ENCODE measurements at places on chromosomes 16 and 17.

DNA sequence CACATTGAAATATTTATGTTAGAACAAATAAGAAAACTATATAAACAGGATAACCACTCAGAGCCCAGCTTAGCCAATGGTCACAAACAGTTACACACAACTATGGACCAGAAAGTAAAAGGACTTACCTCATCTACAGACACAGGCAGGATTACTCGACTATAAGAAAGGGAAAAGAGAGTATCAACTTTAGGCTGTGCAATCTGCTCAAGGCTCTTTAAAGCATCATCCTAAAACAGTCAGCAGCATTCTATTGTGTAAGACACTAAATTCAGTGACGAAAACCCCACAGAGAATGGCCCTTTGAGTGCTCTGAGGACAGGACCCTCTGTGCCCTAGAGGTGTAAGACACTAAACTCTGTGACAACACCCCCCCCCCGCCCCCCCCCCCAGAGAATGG, 4.2 kb downstream of the PITPNA start:
- DNase-seq: no peak

DNA sequence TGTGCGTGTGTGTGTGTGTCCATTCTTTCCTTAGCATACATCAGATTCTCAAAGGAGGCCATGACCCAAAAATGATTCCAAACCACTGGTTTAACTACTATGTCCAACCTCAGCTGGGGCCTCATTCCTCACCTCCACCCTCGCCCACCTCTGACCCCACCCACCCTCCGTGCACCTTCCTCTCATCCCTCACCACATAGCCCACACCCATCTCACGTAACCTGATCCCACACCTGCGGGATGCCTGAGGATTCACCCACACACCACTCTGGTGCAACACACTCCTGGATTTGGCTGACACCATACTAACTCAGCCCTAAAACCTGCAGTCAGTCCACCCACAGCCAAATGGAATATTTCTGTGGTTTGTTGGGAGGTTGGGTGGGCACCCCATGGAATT, 3.3 kb upstream of the CSNK2A2 start:
- no peak for DNase-seq

- DNase-seq: no peak
Measured at GRCh38 chr16:52254746-52255145, 292.2 kb downstream of the TOX3 start.

DNA sequence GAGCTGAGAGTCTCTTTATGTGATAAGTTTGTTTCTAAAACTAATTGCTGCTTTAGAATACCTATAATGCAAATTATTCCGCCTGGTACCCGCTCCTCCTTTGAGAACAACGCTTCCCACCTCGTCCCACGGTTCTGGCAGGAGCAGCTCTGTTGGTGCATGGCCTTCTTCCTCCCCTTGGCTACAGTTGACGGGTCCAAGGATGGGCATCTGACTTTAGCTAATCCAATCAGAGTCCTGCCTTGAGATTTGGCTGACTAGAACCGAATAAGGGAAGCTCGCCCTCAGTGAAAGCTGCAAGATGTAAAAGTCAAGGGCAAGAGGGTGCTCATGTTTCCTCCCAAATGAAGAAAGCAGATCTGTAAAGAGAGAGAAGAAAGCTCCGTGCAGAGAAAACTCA, 481.3 kb downstream of the SLC39A11 start:
- DNase-seq: no peak

GRCh38 chr17:55198690-55199370, 65.9 kb upstream of the HLF start:
- no peak for DNase-seq

GRCh38 chr17:27379888-27380533, 76.2 kb upstream of the KSR1 start:
- peak; percentile 70 for DNase-seq

DNA sequence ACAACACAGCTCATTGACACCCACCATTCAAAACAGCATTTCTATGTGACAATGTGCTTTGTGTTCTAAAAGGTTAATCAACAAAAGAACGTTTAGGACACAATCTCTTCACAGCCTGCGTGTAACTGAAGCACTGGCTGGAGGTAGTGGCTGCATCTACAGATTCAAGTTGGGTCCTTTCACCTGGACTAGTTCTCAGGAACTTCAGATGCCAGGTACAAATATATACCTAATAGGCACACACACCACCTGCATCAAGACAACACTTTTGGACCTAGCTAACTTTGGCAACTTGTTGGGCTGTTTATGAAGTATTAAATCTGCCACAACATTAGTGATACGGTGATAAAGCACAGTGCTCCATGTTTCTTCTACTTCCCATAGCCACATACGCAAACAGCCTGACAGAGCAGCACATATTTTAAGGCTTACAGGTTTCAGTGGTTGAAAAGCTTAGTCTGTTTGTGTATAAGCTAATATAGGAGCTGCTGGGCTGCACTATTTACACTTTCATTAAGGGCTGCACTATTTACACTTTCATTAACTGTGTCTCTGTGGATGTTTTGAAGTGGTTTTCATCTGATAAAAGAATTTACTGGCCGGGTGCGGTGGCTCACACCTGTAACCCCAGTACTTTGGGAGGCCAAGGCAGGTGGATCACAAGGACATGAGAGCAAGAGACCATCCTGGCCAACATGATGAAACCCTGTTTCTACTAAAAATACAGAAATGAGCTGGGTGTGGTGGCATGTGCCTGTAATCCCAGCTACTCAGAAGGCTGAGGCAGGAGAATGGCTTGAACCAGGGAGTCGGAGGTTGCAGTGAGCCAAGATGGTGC, 132.6 kb downstream of the PARN start:
- DNase-seq: no peak

GRCh38 chr17:2855063-2855600, 58.9 kb downstream of the RAP1GAP2 start:
- DNase-seq: no peak

- no peak for DNase-seq
Measured at GRCh38 chr17:81317961-81318605, 23.0 kb upstream of the SLC38A10 start.

DNA sequence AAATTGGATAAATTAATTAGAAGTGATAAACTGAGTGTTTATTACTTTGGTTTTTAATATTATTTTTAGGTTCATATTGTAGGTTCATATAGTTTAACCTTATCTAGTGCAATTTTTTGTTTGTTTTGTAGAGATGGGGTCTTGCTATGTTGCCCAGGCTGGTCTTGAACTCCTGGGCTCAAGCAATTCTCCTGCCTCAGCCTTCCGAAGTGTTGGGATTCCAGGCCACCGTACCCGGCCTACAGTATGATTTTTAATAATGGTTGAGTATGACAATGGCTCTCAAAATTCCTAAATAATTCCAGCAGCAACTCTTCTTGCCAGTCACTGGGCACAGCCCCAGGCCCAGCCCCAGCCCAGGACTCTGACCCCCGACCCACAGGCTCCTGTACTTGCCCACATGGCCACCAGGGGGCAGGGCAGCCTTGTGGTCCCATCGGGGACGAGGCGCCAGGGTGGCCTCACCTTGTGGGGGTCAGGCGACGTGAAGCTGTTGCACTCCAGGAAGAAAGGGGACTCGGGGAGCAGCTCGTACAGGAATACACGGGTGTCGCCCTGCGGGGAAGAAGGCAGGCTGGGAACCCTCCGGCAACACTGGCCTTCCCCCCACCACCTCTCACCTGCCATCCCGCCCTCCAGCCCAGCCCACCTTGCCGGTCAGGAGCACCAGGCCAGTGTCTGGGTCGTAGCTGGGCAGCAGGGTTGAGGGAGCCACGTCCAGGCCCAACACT, 7.9 kb upstream of the PAM16 start:
- peak; percentile 90 for DNase-seq

GRCh38 chr17:19978805-19979211, 1.2 kb upstream of the AKAP10 start:
- DNase-seq: no peak

DNA sequence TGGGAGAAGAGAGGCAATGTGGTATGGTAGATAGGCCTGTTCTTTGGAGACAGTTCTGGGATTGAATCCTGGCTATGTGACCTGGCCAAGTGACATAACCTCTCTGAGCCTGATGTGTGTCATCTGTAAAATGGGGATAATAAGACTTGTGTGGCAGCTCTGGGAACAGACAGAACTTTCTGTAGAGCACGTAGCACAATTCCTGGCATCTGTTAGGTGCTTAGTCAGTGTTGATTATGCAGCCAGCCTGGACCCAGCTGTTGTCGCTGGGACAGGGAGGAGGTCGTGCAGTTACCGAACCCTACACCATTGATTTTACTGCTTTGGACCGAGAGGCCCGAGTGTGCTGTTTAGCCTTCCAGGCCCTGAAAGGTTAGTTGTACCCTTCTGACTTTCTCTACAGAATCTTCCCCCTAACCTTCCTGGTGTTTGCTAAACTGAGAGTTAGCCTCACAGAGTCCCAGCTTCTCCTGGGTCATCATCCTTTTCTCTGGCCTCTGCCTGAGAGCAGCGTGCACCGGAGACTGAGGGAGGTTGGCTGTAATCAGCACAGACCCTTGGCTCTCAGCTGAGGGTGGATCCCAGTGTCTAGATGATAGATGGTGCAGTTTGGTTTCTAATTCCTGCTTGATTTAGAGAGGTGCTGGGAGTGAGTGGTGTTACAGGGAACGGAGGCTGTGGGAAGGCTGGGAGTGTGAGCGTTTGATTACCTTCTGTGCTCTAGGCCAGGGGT, 31.9 kb downstream of the MSI2 start:
- no peak for DNase-seq

DNA sequence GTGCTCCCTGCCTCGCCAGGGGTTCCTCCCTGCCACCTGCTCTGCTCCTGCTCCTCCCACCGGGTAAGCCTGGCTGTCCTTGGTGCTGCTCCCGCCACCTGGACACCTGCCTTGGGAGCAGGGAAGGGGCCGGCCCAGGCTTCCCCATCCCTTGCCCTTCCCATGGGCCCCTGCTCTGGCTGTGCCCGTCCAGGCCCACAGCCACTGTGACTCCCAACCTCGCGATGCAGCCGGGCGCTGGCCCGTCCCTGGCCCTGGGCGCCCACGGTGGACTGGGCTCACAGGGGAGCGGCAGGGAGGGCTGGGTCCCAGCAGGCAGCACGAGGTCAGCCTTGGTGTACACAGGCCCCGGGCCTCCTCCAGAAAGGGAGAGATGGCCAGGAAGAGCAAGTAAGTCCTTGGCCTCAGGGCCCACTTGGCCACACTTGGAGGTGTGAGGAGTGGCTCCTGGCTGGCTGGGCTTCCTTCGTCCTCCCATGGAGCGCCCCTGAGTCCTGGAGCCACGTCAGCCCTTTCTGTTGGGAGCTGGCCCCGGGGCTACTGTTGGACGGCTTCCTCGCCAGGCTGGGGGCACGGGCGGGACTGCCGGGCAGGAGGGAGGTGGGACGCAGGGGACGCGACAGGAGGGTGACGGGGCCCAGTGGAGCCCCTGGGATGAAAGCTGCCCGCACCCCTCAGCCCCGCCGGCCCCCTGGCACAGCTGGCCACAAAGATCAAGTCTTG, 15.3 kb downstream of the ENGASE start:
- no peak for DNase-seq

- DNase-seq: no peak
Measured at GRCh38 chr16:55900616-55901393, 25.6 kb upstream of the CES5A start.

GRCh38 chr16:27511657-27512448, 37.9 kb downstream of the GTF3C1 start:
- DNase-seq: no peak

DNA sequence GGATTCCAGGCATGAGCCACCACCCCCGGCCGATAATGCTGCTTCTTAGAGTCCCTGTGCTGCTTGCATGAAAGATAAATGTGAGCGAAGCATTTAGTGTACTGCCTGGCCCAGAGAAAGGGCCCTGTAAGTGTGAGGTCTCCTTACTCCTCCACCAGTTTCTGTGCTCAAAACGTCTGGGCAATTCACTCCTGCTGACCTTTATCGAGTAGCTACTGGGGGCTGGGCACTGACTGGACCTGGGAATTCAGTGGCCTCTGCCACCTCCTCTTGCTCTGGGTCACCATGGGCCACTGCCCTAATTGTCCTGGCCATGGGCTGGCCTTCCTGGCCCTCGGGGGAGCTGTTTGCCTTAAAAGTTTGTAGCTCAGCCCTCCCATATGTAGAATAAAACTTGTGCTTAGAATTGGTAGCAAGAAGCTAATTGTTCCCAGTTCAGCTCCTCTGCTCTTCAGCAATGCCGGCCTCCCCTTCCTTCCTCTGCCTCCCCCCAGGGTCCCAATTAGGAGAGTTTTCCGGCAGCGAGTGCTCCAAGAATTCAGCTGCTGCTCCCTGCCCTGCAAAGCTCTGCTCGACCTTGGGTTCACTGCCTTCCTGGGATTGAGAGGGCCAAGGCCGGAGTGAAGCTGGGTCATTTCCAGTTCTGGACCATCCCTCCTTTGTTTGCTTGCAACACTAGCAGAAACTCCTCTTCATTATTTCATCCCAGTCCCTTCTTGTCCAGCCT, 98.9 kb upstream of the CDC42EP4 start:
- peak; percentile 81 for DNase-seq

GRCh38 chr17:20216154-20216815, 207.1 kb downstream of the SPECC1 start:
- no peak for DNase-seq

DNA sequence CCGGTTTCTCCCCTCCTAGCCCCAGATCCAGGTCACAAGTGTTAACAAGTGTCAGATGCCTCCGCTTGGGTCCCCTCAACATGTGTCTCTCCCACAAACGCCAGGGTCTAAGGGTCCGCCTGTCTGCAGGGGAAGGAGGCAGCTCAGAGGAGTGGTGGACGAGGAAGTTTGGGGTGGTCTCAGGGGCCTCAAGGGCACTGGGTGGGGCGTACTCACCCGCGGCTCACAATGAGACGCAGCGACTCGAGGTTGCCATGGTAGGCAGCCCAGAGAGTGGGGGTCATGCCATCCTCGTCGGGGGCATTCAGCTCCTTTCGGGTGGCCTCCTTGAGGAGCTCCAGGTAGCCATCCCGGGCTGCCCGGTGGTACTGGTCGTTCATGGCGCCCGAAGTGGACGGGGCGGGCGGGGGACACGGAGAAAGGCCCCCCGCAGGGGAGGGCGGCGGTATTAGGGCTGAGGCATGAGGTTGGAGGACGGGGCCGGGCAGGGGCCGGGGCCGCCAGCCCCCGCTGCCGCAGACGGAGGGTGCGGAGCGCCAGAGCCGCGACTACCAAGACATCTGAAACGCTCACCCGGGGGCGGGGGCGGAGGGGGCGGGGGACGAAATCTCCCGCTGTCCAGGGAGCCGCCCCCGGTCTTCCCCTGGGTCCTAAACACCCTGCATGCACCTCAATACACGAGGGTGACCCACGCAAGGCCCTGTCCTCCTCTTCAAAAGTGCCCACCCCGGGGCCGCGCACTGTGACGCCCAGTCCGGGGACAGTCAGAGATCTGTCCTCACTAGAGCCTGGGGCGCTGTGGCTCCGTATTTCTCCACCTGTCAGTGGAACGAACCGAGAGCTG, at the start of gene USH1G:
TSS of gene USH1G (minus strand) at position 562 of the 844 bp plus-strand sequence. CDS start at position 380, 182 bp downstream.
- peak; percentile 66 for DNase-seq

DNA sequence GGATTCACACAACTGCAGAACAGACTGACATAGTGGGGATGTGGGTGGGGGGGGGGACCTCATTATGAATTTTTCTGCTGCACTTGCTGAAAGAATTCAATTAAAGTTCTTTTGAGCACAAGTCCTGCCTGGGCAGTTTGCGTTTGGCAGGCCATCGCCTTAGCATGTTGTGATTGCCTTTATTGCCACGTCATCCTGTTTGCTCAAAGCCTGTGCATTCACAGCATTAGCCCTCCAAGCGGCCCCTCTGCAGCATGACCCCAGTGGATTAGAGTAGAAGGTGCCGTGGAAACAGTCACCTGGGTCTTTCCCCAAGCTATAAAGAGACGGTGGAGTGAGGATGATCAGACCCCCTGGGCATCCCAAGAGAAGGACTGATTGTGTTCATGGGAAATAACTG, 17.2 kb downstream of the MSI2 start:
- DNase-seq: peak; percentile 49
